ENCODE measurements at places on chromosomes 2 and 18.

DNA sequence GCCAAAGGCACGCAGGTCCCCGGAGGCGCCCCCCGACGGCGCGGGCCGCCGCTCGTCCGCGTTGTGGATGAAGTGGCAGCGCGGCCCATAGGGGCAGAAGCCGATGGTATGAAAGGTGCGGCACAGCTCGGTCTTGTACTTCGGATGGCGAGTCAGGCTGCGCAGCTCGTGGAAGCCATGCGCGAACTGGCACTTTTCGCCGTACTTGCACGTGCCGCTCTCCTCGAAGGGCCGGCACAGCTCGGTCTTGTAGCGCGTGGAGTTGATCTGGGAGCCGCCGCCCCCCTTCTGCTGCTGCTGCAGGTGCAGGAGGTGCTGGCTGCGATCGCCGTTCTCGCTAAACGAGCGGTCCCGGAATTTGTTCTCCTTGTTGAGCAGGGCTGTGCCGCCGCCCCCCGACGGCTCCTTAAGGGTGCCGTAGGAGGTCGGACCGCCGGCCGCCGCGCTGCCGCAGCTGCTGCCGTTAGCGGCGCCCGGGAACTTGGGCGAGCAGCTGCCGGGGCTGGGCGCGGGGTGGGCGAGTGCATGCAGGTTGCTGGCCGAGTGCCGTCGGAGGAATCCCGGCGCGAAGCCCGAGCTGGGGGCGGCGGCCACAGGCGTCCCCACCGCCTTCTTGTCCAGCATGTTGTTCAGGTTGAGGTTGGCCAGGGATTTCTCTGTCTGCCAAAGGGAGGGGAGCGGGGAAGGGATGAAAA is 1.2 kb downstream of the ZFP36L2 start:
- peak overlapping the region; percentile 97 for H3K27ac ChIP-seq
- peaks cover 36% of the 10 kb centered on the region for H3K36me3 ChIP-seq
- peak; percentile 63 for DNase-seq
- no peaks in the 10 kb centered on the region for H3K27me3 ChIP-seq

DNA sequence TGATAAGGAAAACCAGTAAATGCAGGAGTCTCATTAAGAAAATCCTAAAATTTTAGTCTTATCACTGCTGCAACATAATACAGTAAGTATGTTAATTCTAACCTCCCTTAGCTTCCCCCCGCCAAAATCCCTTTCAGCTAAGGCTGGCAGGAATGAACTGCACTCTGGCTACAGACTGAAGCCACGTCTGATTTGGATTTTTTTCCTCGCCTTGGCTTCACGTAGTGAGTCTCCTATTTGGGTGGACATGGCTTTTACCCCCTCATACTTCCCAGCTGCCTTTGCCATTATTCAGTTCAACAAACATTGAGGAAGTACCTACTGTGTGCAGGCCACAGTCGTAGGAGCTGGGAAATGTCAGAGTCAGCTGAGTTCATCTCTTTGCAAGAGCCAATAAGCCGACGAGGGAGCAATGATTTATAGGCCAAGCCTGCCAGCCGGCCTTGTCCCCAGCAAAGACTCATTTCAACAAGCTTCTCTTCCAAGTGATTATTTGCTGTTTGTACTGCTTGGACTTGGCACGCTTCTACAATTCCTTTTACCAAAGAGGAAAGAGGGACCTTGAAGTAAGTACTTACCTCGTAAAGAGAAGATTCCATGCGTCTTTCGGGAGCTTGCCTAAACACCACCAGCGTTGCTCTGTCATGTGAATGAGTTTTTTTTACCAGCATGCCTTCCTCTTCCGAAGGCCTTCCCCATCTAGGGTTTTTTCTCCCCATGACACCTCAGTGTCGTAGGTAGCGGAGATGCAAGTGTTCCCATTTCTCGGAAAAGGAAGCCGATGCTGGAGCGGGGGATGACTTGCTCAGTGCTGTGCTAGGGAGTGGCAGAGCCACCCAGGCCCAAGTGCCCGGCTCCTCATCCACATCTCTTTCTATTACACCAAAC is 138.6 kb downstream of the KLHL29 start:
- no peaks in the 10 kb centered on the region for H3K36me3 ChIP-seq
- H3K4me3 ChIP-seq, result no peak overlapping the region
- no peak overlapping the region for H3K27ac ChIP-seq
- DNase-seq, result no peak
- H3K27me3 ChIP-seq, result no peaks in the 10 kb centered on the region

DNA sequence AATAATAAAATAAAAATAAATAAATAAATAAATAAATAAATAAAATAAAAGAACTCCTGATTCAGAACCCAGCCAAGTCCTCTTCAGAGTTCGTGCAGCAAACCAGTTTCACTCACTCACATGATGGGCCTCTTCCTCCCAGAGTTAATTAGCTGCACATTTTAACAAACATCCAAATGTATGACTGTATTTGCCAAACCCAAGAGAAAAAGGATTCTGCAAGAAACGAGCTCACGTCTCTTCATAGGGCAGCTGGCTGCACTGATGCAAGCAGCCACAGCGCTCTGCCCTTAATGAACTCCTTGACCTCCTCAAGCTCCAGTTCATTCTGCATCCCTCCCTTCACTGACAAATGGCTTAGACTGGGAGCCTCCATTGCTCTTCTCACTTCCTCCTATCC is 55.1 kb downstream of the MREG start:
- H3K27me3 ChIP-seq, result no peaks in the 10 kb centered on the region
- no peak overlapping the region for H3K27ac ChIP-seq
- H3K4me1 ChIP-seq, result no peaks in the 10 kb centered on the region
- no peak for DNase-seq
- no peaks in the 10 kb centered on the region for H3K36me3 ChIP-seq

- no peak overlapping the region for H3K4me3 ChIP-seq
- H3K4me1 ChIP-seq, result no peaks in the 10 kb centered on the region
- no peak for DNase-seq
Measured at GRCh38 chr2:210049831-210050230, 47.4 kb downstream of the RPE start.

GRCh38 chr2:28377195-28377816 is 15.4 kb upstream of the FOSL2 start:
- H3K36me3 ChIP-seq, result no peaks in the 10 kb centered on the region
- peaks cover 44% of the 10 kb centered on the region for H3K4me1 ChIP-seq
- H3K27me3 ChIP-seq, result no peaks in the 10 kb centered on the region
- H3K4me3 ChIP-seq, result no peak overlapping the region
- no peak overlapping the region for H3K27ac ChIP-seq

- H3K27me3 ChIP-seq, result no peaks in the 10 kb centered on the region
- H3K36me3 ChIP-seq, result peaks cover 44% of the 10 kb centered on the region
Measured at GRCh38 chr2:68182902-68183301, 25.2 kb downstream of the PNO1 start.

GRCh38 chr2:95270541-95271081 is 3.6 kb upstream of the PROM2 start:
- H3K36me3 ChIP-seq, result no peaks in the 10 kb centered on the region
- no peaks in the 10 kb centered on the region for H3K4me1 ChIP-seq
- H3K27me3 ChIP-seq, result no peaks in the 10 kb centered on the region
- no peak overlapping the region for H3K27ac ChIP-seq

- H3K4me1 ChIP-seq, result peaks cover 12% of the 10 kb centered on the region
- H3K4me3 ChIP-seq, result no peak overlapping the region
- no peaks in the 10 kb centered on the region for H3K36me3 ChIP-seq
- no peak overlapping the region for H3K27ac ChIP-seq
Measured at GRCh38 chr2:239463541-239464165, 62.8 kb upstream of the HDAC4 start.

GRCh38 chr2:64410671-64411070 is 43.3 kb upstream of the LGALSL start:
- H3K36me3 ChIP-seq, result no peaks in the 10 kb centered on the region
- no peak for DNase-seq
- H3K27me3 ChIP-seq, result no peaks in the 10 kb centered on the region
- no peak overlapping the region for H3K4me3 ChIP-seq

GRCh38 chr2:237865623-237866041 is 6.2 kb downstream of the RAMP1 start:
- H3K27ac ChIP-seq, result no peak overlapping the region
- no peaks in the 10 kb centered on the region for H3K27me3 ChIP-seq
- no peak for DNase-seq
- H3K4me3 ChIP-seq, result no peak overlapping the region
- no peaks in the 10 kb centered on the region for H3K36me3 ChIP-seq

Measured in natural killer cell (primary cell).